ENCODE measurements at places on chromosomes 6 and 20.

GRCh38 chr6:88477413-88477812 is 311.3 kb upstream of the CNR1 start:
- DNase-seq, result no peak

GRCh38 chr20:16446991-16447390 is 126.3 kb downstream of the KIF16B start:
- no peak for DNase-seq

GRCh38 chr6:40334496-40335270 is 252.5 kb downstream of the LRFN2 start:
- no peak for DNase-seq

- DNase-seq, result no peak
Measured at GRCh38 chr20:59561614-59562277, 42.6 kb upstream of the PHACTR3 start.

DNA sequence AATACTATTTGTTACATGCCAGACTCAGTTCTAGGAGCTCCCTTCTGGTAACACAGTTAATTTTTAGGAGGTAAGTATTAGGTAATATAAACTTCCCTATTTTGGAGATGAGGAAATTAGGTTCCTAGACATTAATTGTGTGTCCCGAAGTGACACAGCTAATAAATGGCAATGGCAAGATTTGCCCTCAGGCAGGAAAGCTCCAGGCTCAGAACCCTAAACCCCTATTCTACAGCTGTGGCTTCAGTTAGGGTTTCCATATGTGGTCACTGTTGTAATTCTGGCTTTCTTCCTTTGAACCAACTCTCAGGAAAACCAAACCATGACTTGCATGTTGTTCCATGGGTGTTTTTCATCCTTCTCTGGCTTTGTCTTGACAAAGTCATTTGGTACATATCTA is 188.2 kb downstream of the PLCB1 start:
- DNase-seq, result no peak

GRCh38 chr6:156924246-156924645 is 147.1 kb downstream of the ARID1B start:
- no peak for DNase-seq

GRCh38 chr6:95819939-95820338 is 195.8 kb upstream of the FUT9 start:
- no peak for DNase-seq

DNA sequence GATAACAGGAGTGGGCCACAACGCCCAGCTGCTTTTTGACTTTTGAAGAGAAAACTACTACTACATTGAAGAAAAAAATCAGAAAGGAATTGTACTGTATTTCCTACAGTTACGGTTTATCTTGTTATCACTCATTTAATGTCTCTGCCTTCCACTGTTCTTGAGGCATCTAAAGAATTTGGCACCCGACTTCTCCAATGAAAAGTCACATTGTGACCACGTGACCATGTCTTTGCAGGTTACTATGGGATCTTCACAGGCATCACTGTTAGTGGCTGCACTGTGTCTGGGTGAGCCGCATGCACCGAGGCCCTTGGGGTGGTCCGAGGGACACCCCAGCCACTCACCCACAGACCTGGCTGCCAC is 26.8 kb downstream of the RRBP1 start:
- DNase-seq, result no peak

DNA sequence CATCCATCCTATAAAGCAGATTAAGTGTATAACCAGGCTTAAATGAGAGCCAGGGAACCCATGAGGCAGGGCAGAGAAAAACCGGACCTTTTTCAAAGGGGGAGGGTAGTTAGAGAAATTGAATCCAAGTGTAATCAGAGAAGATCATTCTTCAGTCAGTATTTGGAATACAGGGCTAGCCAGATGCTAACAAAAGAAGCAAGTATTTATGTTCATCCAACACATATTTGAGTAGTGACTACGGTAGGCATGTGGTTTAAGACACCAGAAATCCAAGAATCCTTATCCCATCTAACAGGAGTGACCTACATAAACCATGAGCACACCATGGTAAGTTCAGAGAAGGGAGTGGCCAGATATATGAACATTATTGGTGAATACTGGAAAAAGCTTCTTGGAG is 46.8 kb upstream of the FAM83C start:
- no peak for DNase-seq

DNA sequence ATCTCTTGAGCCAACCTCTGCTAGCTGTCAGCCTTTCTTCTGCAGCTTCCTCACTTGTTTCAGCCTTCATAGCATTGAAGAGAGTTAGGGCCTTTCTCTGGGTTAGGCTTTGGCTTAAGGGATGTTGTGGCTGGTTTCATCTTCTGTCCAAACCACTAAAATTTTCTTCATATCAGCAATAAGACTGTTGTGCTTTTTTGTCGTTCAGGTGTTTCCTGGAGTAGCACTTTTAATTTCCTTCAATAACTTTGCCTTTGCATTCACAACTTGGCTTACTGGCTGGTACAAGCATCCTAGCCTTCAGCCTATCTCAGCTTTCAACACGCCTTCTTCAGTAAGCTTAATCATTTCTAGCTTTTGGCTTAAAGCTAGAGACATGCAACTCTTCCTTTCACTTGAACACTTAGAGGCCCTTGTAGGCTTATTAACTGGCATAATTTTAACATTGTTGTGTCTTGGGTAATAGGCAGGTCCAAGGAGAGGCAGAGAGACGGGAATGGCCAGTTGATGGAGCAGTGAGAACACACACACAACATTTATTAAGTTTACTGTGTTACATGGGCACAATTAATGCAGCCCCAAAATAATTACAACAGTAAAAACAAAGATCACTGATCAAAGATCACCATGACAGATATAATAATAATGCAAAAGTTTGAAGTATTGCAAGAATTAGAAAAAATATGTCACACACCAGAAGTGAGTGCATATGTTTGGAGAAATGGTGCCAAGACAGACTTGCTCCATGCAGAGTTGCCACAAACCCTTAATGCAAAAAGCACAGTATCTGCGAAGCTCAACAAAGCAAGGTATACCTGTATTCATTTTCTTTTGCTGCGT is 98.6 kb downstream of the HIVEP1 start:
- DNase-seq, result no peak

DNA sequence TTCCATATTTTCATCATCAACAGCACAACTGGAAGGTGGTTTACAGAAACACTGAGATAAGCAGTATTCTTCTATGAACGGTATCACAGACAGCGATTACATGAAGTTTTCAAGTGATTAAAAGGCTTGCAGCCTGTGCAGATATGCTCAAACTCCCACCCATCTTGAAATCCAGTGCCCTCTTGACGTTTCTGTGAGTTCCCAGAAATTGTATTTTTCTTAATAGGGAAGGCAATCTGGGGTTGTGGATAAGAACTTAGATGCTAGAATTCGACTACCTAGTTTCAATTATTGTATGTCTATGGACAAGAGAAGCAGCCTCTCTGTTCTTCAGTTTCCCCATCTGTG is 290.3 kb downstream of the ZNF217 start:
- no peak for DNase-seq

DNA sequence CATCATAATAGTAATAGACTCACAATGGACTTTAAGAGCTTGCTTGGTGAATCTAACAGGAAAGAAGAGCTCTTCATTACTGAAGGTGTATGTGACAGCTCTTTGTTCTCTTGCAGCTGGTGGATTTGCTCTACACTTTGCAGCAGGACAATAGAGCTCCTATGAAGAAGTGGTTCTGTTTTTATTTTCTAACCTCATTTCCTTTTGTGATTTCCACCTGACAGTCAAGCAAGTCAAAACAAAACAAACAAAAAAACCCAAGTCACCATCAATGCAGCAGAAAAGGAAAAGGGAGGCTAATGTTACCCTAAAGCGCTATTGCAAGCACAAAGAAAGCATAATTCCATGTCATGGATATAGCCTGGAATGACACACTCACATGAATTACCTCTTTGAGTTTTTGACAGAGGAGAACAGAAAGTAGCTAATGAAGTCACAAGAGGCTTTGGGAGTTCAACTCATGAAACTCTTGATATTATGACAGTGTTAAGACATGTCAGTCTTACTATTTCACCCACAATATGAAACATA is 1188.1 kb downstream of the EPHA7 start:
- no peak for DNase-seq

- DNase-seq, result no peak
Measured at GRCh38 chr6:74879976-74880375, 325.9 kb downstream of the COL12A1 start.

GRCh38 chr6:54730767-54731630 is 115.6 kb upstream of the FAM83B start:
- no peak for DNase-seq

- DNase-seq, result no peak
Measured at GRCh38 chr20:46434597-46434996, 28.2 kb upstream of the ELMO2 start.

DNA sequence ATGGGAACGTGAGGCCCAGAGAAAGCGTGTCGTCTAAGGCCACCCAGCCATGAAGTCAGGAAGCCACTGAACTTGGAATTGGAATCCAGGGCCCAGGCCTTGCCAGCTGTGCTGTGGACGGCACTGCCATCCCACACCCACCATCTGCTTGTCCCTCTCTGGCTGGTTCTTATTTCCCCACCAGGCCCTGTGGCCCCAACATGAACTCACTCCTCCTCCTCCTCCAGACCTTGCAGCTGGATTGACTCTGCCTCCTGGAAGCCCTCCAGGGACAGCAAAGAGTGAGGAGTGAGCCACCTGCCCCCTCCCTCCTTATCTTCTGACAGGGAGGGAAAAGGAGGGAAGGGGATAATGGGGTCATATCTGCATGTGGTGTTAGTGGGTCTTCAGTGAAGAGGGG is 16.0 kb upstream of the IP6K3 start:
- no peak for DNase-seq

GRCh38 chr6:1385129-1386037 is 4.0 kb upstream of the FOXF2 start:
- DNase-seq, result no peak

DNA sequence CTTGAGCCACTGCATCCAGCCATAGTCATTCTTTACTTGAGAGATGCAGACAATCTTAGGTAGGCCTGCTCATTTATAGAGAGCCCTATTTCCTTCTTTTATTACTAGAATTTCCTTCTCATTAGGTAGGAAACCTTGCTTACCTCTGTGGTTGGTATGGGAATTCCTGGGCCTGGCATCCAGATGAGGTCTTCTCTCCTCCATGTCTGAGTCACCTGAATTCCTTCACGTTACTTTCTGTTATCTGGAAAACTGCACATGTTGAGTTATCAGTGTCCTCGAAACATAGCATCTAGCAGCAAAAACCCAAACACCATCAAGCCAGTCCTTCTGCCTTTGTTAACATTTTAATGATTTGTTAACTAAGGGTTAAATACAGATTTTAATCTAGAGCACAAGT is 2.2 kb downstream of the ZNFX1 start:
- no peak for DNase-seq

DNA sequence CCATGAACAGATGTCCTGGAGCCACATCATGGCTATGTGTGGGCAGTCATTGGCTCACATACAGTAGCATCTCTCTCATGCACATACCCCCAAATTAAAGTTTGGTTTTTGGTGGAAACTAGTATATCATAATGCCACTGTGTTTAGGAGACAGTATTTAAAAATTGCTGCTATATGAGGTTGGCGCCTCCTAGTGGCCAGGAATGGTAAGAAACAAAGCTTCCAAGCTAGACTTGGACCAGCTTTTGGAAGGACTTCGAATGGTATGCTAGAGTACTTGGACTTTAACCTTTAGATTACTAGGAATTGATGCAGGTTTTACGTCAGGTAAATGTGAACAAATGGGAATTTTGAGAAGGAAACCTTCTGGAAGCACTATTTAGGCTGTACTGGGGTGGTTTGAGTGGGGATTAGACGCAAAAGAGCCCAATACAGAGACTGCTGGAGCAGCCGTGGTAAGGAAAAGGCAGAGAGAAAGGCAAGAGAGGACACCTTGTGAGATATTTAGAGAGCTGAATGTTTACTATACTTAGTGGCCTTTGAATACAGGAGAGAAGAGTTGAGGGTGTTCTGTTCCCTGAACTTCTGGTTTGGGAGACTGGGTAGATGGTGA is 23.8 kb downstream of the PRSS35 start:
- no peak for DNase-seq

GRCh38 chr6:116286773-116287358 is 7.1 kb upstream of the TSPYL1 start:
- DNase-seq, result no peak

DNA sequence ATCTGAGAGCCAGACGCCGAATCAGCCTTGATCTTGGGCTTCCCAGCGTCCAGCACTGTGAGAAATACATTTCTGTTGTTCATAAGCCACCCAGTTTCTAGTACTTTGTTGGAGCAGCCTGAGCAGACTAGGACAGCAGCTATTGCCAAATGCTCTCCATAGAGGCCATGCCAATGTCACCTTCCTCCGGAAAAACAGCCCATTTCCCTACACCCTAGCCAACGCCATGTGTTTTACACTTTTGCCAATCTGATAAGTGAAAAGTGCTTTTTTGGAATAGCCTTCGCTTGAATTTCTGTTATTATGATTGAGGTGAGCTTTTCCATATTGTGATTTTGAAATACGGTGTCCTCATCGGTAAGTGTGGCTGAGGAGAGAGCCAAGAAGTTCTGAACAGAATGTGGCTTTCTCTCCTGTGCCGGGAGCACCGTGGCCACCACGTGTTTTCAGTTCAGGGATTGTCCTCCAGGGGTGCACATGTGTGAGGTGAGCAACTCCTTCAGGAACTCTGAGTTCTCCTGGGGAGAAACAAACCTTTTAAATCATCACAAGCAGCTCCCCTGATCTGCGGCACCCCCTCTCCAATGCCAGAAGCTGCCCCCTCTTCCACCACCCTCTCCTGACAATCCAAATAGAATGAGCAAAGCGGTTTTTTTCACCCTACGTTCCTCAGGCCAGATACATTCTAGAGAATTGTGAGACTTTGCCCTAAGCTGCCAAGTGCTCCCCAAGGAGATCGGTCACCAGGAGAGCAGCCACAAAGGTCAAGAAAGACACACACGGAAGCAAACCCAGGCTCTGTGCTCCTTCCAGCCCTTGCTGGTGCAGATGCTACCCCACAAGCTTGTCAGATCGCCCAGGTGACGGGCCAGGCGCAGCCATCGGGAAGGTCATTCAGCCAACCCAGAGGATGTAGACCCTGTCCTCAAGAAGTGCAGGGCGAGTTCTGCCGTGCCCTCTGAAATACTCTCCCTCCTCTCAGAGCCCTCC is 36.0 kb downstream of the TAF8 start:
- DNase-seq, result no peak

DNA sequence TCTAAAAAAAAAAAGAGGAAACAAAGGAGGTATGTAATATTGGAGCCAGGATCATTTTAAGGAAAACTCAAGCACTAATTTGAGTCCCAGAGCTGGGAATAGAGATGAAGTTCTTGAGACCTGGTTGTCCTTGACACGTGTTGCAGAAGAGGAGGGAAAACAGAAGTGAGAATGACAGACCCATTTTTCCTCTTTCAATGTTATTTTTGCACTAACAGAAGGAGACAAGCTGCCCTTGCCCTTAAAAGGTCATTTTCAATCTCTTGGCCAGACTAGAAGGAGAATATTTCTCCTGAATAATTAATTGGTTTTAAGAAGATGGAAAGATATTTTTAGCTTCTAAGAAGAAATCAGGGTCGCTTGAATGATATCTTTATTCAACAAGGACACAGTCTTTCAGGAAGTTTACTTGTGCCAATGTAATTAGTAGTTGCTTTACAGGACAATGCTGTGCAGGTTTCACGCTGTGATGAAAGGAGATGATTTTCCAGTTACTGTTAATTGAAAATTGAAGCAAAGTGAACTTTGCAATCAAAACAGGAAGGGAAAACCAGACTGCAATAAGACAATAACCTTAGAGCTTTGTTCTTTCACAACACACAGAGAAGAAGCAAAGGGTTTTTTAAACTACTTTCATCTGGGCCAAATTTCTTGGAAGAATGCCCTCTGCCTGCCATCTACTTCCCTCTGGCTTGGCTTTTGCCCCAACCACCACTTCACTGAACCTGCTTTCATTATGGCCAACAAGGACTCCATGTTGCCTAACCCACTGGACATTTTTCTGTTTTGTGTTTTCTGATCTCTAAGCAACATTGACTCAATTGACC is 107.8 kb upstream of the SHLD1 start:
- no peak for DNase-seq
